ENCODE measurements at places on chromosomes 11 and 22.

DNA sequence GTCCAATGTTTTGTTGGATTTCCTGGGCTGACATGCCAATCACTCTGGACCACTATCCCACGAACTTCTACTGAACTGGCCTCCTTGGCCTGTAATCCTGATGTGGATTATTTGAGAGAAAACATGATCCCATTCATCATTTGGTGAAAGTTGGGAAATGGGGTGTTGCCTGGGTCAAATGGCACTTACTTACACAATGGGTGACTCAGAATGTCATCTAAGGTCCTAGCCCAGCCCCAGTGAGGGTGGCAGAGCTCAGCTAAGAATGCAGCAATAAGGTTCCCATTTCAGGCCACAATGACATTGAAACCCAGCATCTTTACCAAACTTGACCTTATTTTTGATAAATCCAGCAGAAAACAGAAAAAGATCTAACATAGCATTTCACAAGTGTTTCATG is 8.0 kb upstream of the DSCAML1 start:
- DNase-seq = no peak

DNA sequence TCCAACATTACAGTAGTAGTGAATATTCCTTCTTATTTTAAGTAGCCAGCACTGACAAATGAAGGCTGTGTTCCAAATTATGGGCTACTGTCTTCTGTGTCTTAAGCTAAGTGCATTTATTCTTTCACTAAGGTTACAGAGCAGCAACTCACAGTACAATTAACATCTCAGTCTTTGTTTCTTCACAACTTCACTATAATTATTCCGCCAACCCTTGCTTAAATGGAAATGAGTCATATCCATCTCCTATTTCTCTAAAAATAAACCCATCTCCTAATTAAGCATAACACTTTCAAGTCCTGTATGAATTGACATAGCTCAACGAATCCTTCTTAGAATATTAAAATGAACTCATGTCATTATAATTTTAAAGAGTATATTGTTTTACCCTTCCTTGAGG is 6.7 kb downstream of the ETS1 start:
- DNase-seq = no peak

DNA sequence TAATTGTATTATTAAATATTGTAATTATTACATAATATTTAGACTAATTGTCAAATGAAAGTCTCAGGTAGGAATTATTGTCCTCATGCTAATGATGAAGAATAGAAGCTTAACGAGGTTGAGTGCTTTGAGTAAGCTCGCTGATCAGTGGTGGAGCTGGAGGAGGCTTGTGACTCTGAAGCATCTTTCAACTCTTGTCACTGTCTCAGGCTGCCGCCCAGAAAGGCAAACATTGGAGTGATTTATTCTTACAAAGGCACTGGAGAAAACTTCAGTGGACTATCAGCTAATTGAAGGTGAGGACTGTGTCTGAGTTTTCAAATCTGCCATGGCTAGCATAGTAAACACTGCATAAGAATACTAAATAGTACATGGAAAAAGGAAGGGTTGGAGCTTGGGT is 595.1 kb downstream of the NTM start:
- DNase-seq = no peak

DNA sequence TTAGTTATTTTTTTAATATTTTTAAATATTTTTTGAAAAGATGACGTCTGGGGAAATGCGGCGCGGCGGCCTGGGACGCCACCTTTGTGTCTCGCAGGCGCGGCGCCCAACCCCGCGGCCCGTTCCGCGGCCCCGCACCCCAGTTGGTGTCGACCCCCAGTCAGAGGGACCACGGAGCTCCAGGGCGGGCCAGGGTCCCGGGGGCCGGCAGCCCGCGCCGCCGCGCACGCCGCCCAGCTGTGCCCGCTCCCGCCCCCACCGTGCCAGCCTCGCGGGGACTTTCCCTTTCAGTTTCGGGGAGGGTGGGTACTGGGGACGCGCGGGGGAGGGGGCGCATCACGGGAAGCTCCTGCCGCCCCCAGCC is 1.6 kb downstream of the CCND1 start:
- no peak for DNase-seq

DNA sequence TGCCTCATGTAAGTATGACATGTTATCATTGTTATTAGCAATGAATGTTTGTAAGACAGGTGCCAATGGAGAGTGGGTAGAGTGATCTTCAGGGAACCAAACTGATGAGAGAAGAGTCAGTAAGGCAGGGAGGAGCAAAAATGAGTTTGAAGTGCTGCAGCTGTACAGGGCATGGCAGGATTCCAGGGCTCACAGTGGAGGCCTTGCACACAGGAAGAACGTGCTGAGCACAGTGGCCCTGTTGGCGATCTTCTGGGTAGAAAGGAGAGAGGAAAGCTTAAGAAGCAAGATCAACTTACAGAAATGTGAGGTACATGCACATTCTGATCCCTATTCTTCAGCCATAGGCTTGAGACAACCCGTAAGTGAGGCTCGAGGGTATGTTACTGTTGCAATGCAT is 219.3 kb upstream of the TMEM45B start:
- no peak for DNase-seq

- no peak for DNase-seq
Measured at GRCh38 chr22:45758603-45759002, 87.0 kb downstream of the ATXN10 start.

- DNase-seq = no peak
Measured at GRCh38 chr22:44458044-44459020, 39.7 kb downstream of the RTL6 start.

DNA sequence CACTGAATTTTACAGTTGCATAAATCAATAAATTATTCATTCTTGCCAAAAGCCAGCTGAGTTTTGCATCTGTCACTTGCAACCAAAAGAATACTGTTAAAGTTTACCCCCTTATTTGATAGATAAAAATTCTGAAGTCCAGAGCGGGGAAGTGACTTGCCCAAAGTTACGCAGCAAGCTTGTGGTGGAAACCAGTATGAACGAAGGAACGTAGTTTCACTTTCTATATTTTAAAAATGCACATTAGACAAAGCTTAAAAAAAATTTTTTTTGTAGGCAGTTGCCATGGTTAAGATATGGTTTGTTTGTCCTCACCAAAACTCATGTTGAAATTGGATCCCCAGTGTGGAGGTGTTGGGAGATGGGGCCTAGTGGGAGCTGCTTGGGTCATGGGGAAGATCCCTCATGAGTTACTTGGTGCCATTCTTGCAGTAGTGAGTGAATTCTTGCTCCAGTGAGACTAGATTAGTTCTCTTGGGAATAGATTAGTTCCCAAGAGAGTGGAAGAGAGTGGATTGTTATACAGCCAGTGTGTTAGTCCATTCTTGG is 46.3 kb upstream of the SEZ6L start:
- no peak for DNase-seq

- DNase-seq = peak; percentile 74
Measured at GRCh38 chr22:20979243-20979809, 2.8 kb upstream of the LZTR1 start.

GRCh38 chr11:128133501-128133900 is 453.9 kb downstream of the ETS1 start:
- DNase-seq = no peak
